ENCODE measurements at places on chromosomes 12 and 14. TPM values are rescaled to one million over a fixed set of nuclear protein-coding genes. Genes with fewer than 3 reads are reported as not detected.

Gene MIP
- total RNA-seq, result not detected

Gene PRH2
- not detected for total RNA-seq

DNA sequence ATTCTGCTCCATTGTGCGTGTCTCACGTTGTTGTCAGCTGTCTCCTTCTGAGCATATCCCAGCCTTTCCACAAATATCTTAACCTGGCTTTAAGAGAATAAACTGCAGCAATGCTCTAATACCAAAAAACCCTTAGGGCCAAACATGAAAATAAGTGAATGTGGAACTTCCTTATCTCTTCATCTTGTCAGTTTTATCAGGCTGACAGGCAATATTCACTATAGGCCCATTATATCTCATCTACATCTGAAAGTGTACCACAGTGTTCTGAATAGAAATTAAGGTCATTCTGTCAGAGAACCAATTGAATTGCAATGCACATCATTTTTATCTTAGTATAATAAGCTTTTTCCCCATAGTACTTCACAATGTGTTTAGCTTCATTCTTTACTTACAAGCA is 933.1 kb upstream of the FBXO33 start:
- no peak overlapping the region for H3K27ac ChIP-seq
- H3K36me3 ChIP-seq, result no peaks in the 10 kb centered on the region
- peaks cover 3% of the 10 kb centered on the region for H3K4me1 ChIP-seq
- no peak for DNase-seq

GRCh38 chr12:130949806-130950205 is 3.9 kb upstream of the ADGRD1 start:
- H3K27me3 ChIP-seq, result peaks cover 46% of the 10 kb centered on the region
- H3K36me3 ChIP-seq, result no peaks in the 10 kb centered on the region
- DNase-seq, result no peak

All from T-helper 17 cell (primary cell).